ENCODE measurements at places on chromosomes 12 and 14. TPM values are rescaled to one million over a fixed set of nuclear protein-coding genes. Genes with fewer than 3 reads are reported as not detected.

GRCh38 chr12:121009741-121010140 is 6.5 kb downstream of the C12orf43 start:
- no peak overlapping the region for H3K4me3 ChIP-seq
- H3K4me1 ChIP-seq: no peaks in the 10 kb centered on the region
- no peaks in the 10 kb centered on the region for H3K27me3 ChIP-seq
- no peak overlapping the region for H3K27ac ChIP-seq
- DNase-seq: no peak

- DNase-seq: no peak
- H3K27ac ChIP-seq: no peak overlapping the region
- H3K4me1 ChIP-seq: no peaks in the 10 kb centered on the region
- no peaks in the 10 kb centered on the region for H3K36me3 ChIP-seq
- no peak overlapping the region for H3K4me3 ChIP-seq
- peaks cover 8% of the 10 kb centered on the region for H3K27me3 ChIP-seq
These were observed 26.3 kb downstream of the NKX2-1 start for GRCh38 chr14:36493761-36494160.

- H3K4me3 ChIP-seq: no peak overlapping the region
- no peak for DNase-seq
- no peaks in the 10 kb centered on the region for H3K4me1 ChIP-seq
- H3K27ac ChIP-seq: no peak overlapping the region
These were observed 37.9 kb upstream of the GALNT9 start for GRCh38 chr12:132367071-132367851.

GRCh38 chr12:63150713-63151622 is at the start of gene AVPR1A:
TSS of gene AVPR1A (minus strand) at chr12:63151201. CDS start at chr12:63150836, 365 bp downstream.
- H3K36me3 ChIP-seq: no peaks in the 10 kb centered on the region
- peaks cover 38% of the 10 kb centered on the region for H3K27me3 ChIP-seq
- DNase-seq: no peak
- peaks cover 17% of the 10 kb centered on the region for H3K4me1 ChIP-seq
- peak within 1 kb of the TSS; percentile 54 for H3K4me3 ChIP-seq
- peak within 1 kb of the TSS; percentile 44 for H3K27ac ChIP-seq

- no peak for DNase-seq
- H3K4me1 ChIP-seq: no peaks in the 10 kb centered on the region
- no peak overlapping the region for H3K4me3 ChIP-seq
- H3K27me3 ChIP-seq: no peaks in the 10 kb centered on the region
These were observed 1683.8 kb upstream of the SEL1L start for GRCh38 chr14:83217492-83217891.

DNA sequence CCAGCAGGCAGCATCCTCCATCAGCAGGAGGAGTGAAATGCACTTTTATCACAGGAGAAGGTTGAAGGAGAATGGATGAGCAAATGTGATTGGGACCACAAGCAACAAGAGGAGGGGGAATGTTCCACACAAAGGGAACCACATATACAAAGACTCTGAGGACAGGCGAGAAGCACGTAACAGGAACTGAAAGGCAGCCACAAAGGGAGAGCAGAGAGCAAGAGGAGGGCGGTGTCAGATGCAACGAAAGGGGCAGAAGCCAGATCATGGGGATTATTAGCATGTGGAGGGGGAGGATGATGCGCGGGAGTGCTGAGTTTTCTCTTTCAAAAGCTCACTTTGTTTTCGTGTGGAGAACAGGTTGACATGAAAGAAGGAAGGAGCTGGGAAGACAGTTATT is 241.1 kb downstream of the SPTSSA start:
- DNase-seq: no peak
- no peak overlapping the region for H3K27ac ChIP-seq
- H3K4me1 ChIP-seq: peaks cover 55% of the 10 kb centered on the region
- no peak overlapping the region for H3K4me3 ChIP-seq
- no peaks in the 10 kb centered on the region for H3K36me3 ChIP-seq

GRCh38 chr12:106801830-106802533 is 27.5 kb downstream of the RIC8B start:
- H3K4me1 ChIP-seq: no peaks in the 10 kb centered on the region
- no peak for DNase-seq
- H3K36me3 ChIP-seq: peaks cover 16% of the 10 kb centered on the region
- H3K27ac ChIP-seq: no peak overlapping the region
- no peaks in the 10 kb centered on the region for H3K27me3 ChIP-seq
- H3K4me3 ChIP-seq: no peak overlapping the region

The FAM186B gene
- total RNA-seq: under 0.01 TPM

DNA sequence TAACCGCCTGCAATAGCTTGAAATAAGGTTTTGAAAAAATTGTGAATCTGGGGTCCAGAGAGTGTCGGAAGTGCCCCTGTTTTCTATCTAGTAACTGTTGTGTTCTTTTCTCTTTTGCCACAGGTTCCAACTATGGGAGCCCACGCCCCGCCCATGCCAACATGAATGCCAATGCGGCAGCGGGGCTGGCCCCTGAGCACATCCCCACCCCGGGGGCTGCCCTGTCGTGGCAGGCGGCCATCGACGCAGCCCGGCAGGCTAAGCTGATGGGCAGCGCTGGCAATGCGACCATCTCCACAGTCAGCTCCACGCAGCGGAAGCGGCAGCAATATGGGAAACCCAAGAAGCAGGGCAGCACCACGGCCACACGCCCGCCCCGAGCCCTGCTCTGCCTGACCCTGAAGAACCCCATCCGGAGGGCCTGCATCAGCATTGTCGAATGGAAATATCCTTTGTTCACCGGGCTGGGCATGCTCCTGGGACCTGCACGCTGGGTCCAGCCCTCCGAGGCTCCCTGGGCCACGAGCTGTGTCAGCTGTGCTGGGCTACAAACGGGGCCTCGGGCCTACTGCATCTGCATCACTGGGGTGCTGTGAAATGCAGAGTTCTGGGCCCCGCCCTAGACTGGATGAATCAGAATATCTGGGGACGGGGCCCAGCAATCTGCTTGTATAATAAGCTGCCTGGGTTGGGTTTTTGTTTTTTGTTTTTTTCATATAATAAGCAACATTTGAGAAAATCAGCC is 62.5 kb downstream of the CACNA1C start:
- peak overlapping the region; percentile 13 for H3K27ac ChIP-seq
- no peak overlapping the region for H3K4me3 ChIP-seq
- H3K4me1 ChIP-seq: peaks cover 75% of the 10 kb centered on the region
- no peaks in the 10 kb centered on the region for H3K27me3 ChIP-seq

- no peaks in the 10 kb centered on the region for H3K27me3 ChIP-seq
- no peak for DNase-seq
- no peak overlapping the region for H3K27ac ChIP-seq
- H3K4me3 ChIP-seq: no peak overlapping the region
- no peaks in the 10 kb centered on the region for H3K4me1 ChIP-seq
These were observed 63.4 kb upstream of the GPATCH2L start for GRCh38 chr14:76088326-76088725.

DNA sequence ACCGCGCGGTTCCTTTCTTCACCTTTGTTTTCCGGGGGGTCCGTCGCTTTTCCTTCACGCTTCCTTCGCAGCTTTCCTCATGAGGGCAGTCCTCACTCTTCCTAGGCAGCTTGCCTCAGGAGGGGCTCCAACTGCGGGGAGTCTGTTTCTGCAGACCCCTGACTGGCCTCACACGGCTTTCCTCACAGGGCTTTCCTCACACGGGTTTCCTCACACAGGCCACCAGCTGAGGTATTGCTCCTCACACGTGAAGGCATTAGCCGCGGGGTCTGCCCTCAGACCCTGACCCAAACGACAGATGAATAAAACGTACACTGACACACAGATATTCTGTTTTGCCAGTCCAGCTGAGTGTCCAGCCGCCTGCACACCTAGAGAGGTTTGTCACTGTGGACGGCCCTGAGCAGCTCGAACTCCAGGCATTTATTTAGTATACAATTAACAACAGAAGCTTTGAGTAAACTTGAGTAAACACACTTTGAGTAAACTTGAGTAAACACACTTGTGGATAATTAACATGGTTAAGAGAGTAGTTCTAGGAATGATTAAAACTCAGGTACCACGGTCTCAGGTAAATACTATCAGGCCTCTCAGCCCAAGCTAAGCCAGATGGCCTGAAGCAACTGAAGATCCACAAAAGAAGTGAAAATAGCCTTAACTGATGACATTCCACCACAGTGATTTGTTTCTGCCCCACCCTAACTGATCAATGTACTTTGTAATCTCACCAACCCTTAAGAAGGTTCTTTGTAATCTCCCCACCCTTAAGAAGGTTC is 16.1 kb upstream of the LYZ start:
- peak overlapping the region; percentile 58 for H3K4me3 ChIP-seq
- DNase-seq: no peak
- H3K4me1 ChIP-seq: no peaks in the 10 kb centered on the region
- no peak overlapping the region for H3K27ac ChIP-seq
- no peaks in the 10 kb centered on the region for H3K27me3 ChIP-seq

DNA sequence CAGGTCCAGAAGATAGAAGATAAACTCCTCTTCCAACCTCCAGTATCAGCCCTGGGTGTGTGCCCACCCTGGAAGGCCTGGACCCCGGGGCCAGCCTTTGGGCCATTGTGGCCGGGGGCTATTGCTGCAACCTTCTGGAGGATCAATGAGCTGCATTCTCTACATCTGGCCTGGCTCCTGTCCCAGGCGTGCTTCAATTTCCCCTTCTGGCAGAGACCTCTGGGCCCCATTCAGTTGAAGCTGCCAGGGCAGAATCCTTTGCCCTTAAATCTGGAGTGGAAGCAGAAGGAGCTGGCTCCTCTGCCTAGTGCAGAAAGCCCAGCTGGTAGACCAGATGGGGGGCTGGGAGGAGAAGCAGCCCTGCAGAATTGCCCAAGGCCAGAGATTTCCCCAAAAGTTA is 10.0 kb downstream of the NYNRIN start:
- no peak for DNase-seq
- H3K36me3 ChIP-seq: peaks cover 7% of the 10 kb centered on the region
- H3K27ac ChIP-seq: no peak overlapping the region
- no peak overlapping the region for H3K4me3 ChIP-seq
- H3K4me1 ChIP-seq: peaks cover 22% of the 10 kb centered on the region
- no peaks in the 10 kb centered on the region for H3K27me3 ChIP-seq

- peaks cover 51% of the 10 kb centered on the region for H3K4me1 ChIP-seq
- H3K36me3 ChIP-seq: no peaks in the 10 kb centered on the region
- peak overlapping the region; percentile 12 for H3K27ac ChIP-seq
- no peaks in the 10 kb centered on the region for H3K27me3 ChIP-seq
These were observed 879.5 kb downstream of the DIO2 start for GRCh38 chr14:79331830-79332229.

The EEF1AKMT3 gene
- total RNA-seq: 13.2 TPM

The ETNK1 gene
- total RNA-seq: 19.1 TPM

- H3K4me1 ChIP-seq: peaks cover 23% of the 10 kb centered on the region
- no peak overlapping the region for H3K4me3 ChIP-seq
- peak overlapping the region; percentile 73 for H3K27ac ChIP-seq
- H3K36me3 ChIP-seq: no peaks in the 10 kb centered on the region
- no peaks in the 10 kb centered on the region for H3K27me3 ChIP-seq
These were observed 13.1 kb upstream of the TMTC1 start for GRCh38 chr12:29796823-29797263.

- no peaks in the 10 kb centered on the region for H3K4me1 ChIP-seq
- no peaks in the 10 kb centered on the region for H3K36me3 ChIP-seq
- H3K27ac ChIP-seq: no peak overlapping the region
- H3K27me3 ChIP-seq: no peaks in the 10 kb centered on the region
These were observed 408.9 kb upstream of the FBXO33 start for GRCh38 chr14:39841088-39841487.

The FAM222A gene
- 3.2 TPM for total RNA-seq

DNA sequence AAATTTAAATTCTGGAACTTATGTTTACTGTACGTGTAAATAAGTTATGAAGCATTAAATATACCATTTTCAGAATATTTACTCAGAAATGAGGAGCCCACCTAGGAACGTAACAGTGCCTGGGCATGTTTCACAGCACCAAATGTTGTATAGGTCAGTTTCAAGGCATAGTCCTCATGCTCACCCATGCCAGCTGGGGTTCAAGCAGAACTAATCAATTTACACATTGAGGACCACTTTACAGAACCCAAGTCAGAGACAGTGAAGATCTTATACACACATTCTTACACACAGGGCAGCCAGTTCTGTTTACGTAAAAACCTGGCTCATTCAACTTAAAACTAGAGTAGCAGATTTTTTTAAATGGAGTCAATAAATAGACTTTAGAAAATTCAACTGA is 2.0 kb downstream of the KICS2 start:
- H3K36me3 ChIP-seq: no peaks in the 10 kb centered on the region
- H3K4me1 ChIP-seq: peaks cover 14% of the 10 kb centered on the region
- no peaks in the 10 kb centered on the region for H3K27me3 ChIP-seq
- no peak for DNase-seq
- no peak overlapping the region for H3K4me3 ChIP-seq

- H3K36me3 ChIP-seq: no peaks in the 10 kb centered on the region
- H3K4me1 ChIP-seq: peaks cover 17% of the 10 kb centered on the region
- H3K4me3 ChIP-seq: no peak overlapping the region
- no peaks in the 10 kb centered on the region for H3K27me3 ChIP-seq
- no peak for DNase-seq
These were observed 290.2 kb downstream of the PRKD1 start for GRCh38 chr14:29637411-29637810.

GRCh38 chr14:28773861-28774691 is 7.5 kb downstream of the FOXG1 start:
- DNase-seq: no peak
- H3K27ac ChIP-seq: no peak overlapping the region
- H3K4me1 ChIP-seq: peaks cover 17% of the 10 kb centered on the region
- H3K36me3 ChIP-seq: no peaks in the 10 kb centered on the region

The FRMD6 gene
- 38.1 TPM for total RNA-seq

DNA sequence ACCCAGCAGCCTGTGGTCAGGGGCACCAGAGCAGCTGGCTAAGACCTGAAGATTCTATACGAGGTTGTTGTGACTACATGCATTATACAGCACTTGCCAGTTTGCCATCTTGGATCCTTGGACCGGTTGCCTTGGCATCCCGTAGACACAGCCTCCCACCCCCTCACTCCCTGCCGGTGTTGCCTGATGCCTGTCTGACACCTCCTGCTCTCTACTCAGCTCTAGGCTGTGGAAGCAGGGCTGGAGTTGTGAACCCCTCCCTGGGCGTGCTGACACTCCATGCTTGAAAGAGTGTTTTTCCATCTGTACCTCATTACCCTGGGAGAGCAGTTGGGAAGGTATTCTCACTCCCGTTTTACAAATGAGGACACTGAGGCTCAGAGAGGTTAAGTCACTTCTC is 2.5 kb downstream of the CHGA start:
- no peaks in the 10 kb centered on the region for H3K27me3 ChIP-seq
- no peak overlapping the region for H3K27ac ChIP-seq
- H3K36me3 ChIP-seq: no peaks in the 10 kb centered on the region
- H3K4me1 ChIP-seq: peaks cover 8% of the 10 kb centered on the region

DNA sequence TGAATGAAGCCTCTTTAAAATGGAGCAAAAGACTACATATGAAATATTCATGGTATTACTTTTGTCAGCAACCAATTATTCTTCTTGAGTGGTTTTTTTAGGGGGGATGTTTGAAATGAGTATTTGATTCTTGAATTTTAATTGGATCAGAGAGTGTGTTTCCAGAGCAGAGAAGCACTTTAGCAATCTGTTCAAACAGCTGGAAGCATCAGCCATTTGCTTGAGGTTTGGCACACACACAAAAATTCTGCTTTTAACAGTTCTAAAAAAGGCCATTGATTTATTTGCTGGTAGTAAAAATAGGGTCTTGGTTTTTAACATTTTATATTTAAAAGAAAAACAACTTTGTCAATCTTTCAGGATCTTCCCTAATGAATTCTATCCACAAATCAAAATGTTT is 292.7 kb downstream of the LRFN5 start:
- H3K27ac ChIP-seq: no peak overlapping the region
- no peaks in the 10 kb centered on the region for H3K36me3 ChIP-seq
- H3K4me3 ChIP-seq: no peak overlapping the region
- no peak for DNase-seq
- no peaks in the 10 kb centered on the region for H3K27me3 ChIP-seq
- H3K4me1 ChIP-seq: no peaks in the 10 kb centered on the region

The KLRC2 gene
- total RNA-seq: 0.66 TPM

- DNase-seq: no peak
- H3K27ac ChIP-seq: no peak overlapping the region
- no peak overlapping the region for H3K4me3 ChIP-seq
- peaks cover 37% of the 10 kb centered on the region for H3K36me3 ChIP-seq
- no peaks in the 10 kb centered on the region for H3K4me1 ChIP-seq
These were observed 33.8 kb downstream of the CREBL2 start for GRCh38 chr12:12645485-12645884.
